ENCODE measurements at places on chromosomes 4 and X.

DNA sequence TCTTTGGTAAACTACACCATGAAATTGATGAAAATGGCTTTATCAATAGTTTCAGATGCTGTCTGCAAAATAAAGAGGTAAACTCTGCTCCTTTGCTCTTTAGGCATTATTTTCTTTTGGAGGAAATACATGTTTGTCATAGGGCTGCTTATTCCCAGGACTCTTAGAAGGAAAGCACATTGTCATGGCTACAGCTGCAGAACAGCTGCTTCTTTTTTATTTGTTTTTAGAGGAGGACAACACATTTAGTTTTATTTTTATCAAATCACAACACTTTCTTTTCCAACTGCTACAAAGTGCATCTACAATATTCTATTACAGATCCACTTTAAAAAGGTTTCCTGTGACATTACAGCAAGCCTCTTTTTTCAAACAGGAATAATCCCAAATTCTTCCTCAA, 12.7 kb upstream of the HPF1 start:
- DNase-seq: no peak

GRCh38 chr4:40119344-40119743, 62.7 kb downstream of the N4BP2 start:
- no peak for DNase-seq

GRCh38 chrX:38170556-38170955, 50.1 kb downstream of the SRPX start:
- no peak for DNase-seq

DNA sequence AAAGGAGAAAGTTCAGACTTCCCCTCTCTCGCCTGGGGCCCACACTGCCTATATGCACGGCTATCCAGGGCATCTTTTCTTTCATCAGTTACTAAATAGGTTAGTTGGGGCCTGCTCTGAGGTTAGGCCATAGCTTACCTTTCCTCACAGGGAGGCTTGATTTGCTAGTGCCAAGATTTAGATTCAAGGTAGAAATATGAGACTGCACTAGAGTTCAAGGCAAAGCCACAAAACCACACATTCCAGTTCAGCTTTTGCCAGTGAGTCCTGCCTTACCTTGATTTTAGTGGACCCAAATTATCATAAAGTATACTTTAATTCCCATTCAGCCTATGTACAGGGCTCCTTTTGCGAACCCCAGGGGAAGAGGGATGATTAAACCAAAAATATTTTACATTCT, 762.8 kb downstream of the PDHA2 start:
- DNase-seq: no peak

- peak; percentile 51 for DNase-seq
Observed at GRCh38 chr4:161714022-161714751, 449.6 kb downstream of the FSTL5 start.

- no peak for DNase-seq
Observed at GRCh38 chrX:112751076-112751475, 71.3 kb upstream of the LHFPL1 start.

DNA sequence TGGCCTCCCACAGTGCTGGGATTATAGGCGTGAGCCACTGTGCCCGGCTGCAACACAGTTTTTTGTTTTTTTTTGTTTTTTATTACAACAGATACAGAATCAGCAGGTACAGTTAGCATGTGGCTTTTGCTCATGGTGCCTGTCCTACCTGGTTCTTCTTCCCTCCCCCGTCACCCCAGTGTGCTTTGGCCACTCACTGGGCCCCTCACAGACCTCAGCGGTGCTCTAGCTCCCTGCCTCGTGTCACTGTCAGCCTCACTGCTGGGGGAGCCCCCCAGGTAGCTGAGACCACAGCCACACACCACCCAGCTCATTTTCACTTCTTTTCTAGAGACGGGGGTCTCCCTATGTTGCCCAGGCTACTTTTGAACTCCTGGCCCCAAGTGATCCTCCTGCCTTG, 38.7 kb downstream of the HTT-AS start:
- no peak for DNase-seq

GRCh38 chr4:110480031-110480549, 4.1 kb downstream of the ENPEP start:
- DNase-seq: peak; percentile 44

- DNase-seq: peak; percentile 13
Observed at GRCh38 chr4:58809366-58809765, 1699.2 kb upstream of the IGFBP7 start.

GRCh38 chr4:183729069-183729406, 69.9 kb downstream of the TRAPPC11 start:
- no peak for DNase-seq

- DNase-seq: no peak
Observed at GRCh38 chr4:112140536-112140935, 4.7 kb upstream of the FAM241A start.

- no peak for DNase-seq
Observed at GRCh38 chr4:29927895-29928294, 792.3 kb upstream of the PCDH7 start.

- peak; percentile 58 for DNase-seq
Observed at GRCh38 chr4:47383829-47384427, 79.6 kb downstream of the COMMD8 start.

- no peak for DNase-seq
Observed at GRCh38 chr4:75511841-75512240, 2.4 kb downstream of the RCHY1 start.

GRCh38 chrX:149282909-149283308, 222.2 kb downstream of the IDS start:
- DNase-seq: no peak

DNA sequence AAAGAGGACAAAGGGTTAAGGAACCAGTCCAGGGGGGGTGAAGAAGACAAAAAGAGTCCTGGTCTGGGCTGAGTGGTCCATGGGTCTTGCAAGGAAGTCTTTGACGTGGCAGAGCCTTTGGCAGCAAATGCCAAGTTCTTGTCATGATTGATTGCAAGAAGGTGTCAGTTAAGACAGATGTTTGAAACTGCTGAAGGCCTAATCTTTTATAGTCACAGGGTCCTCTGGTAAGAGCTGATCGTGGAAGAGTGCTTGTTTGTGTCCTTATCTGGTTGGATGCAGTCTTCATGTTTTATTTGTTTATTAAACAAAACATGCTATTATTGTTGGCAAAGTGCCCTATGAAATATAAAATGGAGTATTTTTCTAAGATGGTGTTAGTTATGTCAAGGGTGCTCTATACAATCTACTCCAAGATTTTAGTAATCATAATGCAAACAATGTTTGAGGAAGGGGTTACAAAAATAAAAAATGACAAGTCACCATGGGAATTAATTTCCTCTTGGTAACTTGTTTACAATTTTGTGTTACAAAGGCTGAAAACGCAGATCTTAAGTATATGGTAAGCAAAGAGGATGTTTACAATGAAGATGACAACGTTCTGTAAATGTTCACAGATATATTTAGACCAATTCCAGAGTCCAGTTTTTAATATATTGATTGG, 85.9 kb downstream of the MAGED4 start:
- no peak for DNase-seq

DNA sequence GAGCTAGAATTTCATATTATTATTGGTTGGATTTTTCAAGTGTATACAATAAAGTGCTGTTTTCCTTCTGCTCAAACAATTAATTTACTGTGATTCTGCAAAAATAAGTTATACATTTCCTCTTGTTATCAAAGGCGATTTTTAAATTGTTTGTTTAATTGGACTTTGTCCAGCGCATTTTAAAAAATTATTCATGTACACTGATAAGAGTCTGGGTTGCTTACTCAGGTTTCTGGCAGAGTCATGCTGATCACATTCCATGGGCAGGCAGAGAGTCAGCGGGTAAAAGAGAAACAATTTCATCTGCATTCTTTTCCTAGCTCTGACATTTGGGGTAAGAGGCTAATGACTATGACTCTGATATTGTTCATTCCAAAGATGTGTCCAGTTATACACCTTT, 8.9 kb downstream of the FAT4 start:
- DNase-seq: peak; percentile 76

DNA sequence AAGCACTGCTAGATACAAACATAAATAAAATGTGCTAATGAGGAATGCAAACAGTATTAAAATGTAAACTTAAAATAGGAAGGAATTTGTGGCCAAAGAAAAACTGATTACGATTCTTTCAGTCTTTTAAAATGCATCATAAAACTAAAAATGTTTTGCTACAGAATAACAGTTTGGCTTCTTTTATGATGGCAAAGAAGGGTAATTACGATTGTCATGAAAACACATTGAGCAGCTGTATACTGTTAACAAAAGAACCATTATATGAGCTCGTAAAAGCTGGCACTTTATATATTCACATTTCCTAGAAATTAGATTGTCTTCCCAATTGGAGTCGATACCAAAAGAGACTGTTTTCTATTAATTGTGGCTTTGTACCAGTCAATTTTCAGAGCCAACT, 290.4 kb downstream of the NR3C2 start:
- DNase-seq: no peak

GRCh38 chr4:152255437-152255836, 280.5 kb downstream of the FBXW7 start:
- no peak for DNase-seq

DNA sequence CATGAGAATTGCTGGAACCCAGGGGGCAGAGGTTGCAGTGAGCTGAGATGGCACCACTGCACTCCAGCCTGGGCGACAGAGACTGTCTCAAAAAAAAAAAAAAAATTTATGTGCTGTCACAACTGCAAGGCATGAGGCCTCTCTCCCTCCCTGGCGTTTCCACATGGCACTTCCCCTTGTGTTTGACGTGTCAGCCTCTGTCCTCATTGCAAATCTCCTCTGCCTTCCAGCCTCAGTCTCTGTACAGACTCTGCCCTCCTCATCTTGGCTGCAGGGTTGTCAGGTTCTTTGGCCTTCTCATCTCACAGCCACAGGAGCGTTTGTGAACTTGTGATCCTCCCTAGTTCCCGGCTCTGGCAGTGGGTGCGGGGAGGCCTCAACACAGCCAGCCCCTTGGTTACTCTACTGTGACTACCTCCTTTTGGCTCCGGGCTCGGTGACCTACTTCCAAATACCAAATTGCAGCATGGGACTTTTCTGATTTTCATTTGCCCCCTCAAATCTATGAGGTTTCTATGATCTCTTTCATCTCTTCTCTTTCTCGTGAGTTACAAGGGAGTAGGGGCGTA, 250.0 kb downstream of the CBR4 start:
- DNase-seq: no peak

GRCh38 chr4:134624365-134624764, 422.8 kb upstream of the PABPC4L start:
- no peak for DNase-seq

GRCh38 chr4:87881115-87881514, 48.3 kb downstream of the MEPE start:
- DNase-seq: no peak

GRCh38 chr4:105288121-105288520, 141.4 kb downstream of the TET2 start:
- no peak for DNase-seq

- no peak for DNase-seq
Observed at GRCh38 chrX:11269006-11269405, 24.2 kb upstream of the AMELX start.

- DNase-seq: no peak
Observed at GRCh38 chr4:46994007-46994405, 625 bp upstream of the GABRA4 start.

- no peak for DNase-seq
Observed at GRCh38 chr4:112214390-112215264, 17.0 kb upstream of the AP1AR start.

- no peak for DNase-seq
Observed at GRCh38 chr4:185536411-185536709, 1.1 kb upstream of the PDLIM3 start.

DNA sequence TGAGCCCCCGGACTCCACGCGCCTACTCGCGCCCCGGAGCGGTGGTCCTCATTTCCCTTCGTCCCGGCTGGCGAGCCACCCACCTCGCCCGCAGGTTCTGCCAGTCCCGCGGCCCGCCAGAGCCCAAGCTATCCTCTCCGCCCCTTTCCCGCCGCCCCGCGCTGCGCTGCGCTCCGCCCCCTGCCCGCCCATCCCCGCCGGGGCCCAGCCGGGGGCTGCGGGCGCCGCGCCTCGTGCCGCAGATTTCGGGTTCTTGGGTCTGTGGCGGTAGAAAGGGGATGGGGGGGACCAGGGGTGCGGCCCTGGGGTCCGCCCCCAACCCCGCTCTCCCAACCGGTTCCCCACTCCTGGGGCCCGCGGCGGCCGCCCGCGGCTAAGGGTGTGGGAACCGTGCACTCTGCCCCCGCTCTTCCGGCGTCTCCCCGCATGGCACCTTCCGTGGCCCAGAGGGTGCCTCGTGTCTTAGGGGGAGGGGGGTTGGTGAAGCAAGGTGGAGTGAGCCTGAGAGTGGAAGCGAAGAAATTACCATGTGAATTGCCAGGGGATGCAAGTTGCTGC, 650.8 kb upstream of the DIPK2B start:
- DNase-seq: peak; percentile 20

DNA sequence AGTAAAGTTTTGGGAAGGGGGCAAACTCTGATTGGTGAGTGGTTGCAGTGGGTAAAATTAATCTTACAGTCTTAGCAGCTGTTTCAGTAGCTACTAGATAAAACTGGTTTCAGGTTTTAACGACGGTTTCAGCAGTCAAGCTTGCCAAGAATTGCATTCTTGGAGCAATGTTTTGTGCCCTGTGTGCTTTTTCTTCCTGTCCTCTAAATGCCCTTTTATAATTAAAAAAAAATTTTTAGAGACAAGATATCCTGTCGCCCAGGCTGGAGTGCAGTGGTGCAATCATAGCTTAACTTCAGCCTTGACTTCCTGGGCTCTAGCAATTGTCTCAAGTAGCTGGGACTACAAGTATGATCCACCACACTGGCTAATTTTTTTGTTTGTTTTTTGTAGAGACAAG, 6.3 kb upstream of the PPEF2 start:
- no peak for DNase-seq

DNA sequence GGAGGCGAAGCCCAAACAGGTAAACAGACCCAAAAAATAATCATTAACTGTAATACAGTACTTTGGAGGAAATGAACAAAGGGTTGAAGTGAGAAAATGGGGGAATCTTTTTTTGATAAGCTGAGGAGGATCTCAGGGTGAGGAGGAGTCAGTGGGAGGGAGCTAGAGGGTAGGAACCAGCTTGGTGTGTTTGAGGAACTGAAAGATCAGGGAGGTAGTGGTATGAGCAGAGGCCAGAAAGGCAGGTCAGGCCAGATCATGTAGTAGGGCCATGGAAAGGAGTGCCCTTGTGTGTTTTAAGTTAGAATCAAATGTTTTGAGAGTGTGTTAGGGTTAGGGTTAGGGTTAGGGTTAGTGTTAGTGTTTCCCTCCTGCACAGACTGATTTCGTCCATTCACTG, 48.8 kb downstream of the PPP2R2C start:
- DNase-seq: no peak
